ENCODE measurements at places on chromosomes 7 and 10.

- DNase-seq, result no peak
Measured at GRCh38 chr10:128087146-128087883, 38.9 kb downstream of the MKI67 start.

- no peak for DNase-seq
Measured at GRCh38 chr10:49008091-49008490, 68.5 kb upstream of the LRRC18 start.

DNA sequence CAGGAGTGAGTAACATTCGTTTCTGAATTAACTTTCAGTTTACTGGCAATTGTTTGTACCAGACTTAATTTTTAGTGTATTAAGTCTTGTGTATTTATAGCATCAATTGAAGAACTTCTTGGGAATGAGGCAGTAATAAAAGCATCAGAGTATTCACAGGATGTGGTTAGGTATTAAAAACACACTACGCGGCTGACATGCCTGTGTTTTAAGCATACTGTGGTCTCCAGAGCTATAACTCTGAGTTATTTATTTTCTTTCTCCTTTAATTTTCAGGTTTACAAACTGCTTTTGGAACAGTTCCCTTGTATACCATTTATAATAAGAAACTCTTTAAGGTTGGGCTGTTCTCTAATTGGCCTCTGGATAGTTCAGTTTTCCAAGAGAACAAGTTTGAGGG, 626.1 kb upstream of the NRG3 start:
- DNase-seq, result no peak

DNA sequence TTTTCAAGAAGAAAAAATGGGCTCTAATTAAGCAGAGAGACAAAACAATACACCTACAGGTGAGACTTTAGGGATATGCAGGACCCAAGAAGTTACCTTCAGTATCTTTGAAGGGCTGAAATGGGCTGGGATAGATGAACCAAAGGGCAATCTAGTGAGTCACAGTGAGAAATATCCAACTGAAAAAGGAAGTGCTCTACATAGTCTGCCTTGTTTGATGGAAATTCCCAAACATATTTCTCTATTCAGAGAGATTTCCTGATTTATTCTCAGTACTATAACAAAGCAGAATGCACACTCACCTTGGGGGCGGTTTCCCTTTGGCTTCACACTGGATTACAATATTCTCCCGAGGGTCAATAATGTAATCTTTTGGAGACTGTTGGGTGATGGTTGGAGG, 104.1 kb upstream of the LAMB4 start:
- no peak for DNase-seq

GRCh38 chr10:123945325-123945920, 53.8 kb upstream of the CPXM2 start:
- DNase-seq, result no peak

- DNase-seq, result no peak
Measured at GRCh38 chr7:100157334-100158228, 942 bp downstream of the TRAPPC14 start.

DNA sequence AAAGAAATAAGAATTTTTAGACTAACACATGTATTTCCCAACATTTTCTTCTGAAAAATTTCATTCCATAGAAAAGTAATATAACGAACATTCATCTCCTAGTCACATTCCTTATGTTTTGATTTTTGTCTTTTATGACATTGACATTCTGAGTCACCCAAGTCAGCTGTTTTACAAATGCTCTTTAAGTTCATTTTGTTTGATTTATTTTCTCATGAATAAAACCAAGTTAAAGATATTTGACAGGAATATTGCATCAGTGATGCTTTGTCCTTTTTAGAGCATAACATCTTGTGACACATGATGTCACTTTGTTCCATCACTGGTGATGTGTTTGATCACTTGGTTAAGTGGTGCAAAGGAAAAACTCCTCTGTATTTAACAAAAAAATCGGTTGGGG, 48.4 kb downstream of the HGF start:
- no peak for DNase-seq

- no peak for DNase-seq
Measured at GRCh38 chr7:945556-946255, 8.8 kb downstream of the ADAP1 start.

GRCh38 chr7:65749518-65749917, 123.4 kb upstream of the VKORC1L1 start:
- DNase-seq, result no peak

GRCh38 chr7:106098889-106099288, 13.2 kb downstream of the SYPL1 start:
- no peak for DNase-seq

DNA sequence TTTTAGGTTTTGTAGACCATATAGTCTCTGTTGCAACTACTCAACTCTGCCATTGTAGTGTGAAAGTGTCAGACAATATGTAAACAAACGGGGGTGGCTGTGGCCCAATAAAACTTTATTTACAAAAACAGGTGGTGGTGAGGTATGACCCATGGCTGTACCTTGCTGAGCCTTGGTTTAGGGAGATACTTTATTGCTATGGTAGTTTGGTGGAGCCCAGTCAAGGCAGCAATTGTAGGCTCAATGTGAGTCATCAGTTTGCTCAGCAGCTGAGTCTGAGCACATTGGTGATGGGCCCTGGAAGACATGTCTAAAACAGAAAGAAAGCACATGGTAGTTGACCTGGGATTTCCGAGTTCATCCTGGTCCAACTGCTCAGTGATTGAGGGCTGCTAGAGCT, 242.5 kb downstream of the REEP3 start:
- DNase-seq, result no peak

- no peak for DNase-seq
Measured at GRCh38 chr10:58173391-58173790, 94.3 kb downstream of the IPMK start.

- DNase-seq, result no peak
Measured at GRCh38 chr7:131540491-131541162, 15.8 kb downstream of the PODXL start.

DNA sequence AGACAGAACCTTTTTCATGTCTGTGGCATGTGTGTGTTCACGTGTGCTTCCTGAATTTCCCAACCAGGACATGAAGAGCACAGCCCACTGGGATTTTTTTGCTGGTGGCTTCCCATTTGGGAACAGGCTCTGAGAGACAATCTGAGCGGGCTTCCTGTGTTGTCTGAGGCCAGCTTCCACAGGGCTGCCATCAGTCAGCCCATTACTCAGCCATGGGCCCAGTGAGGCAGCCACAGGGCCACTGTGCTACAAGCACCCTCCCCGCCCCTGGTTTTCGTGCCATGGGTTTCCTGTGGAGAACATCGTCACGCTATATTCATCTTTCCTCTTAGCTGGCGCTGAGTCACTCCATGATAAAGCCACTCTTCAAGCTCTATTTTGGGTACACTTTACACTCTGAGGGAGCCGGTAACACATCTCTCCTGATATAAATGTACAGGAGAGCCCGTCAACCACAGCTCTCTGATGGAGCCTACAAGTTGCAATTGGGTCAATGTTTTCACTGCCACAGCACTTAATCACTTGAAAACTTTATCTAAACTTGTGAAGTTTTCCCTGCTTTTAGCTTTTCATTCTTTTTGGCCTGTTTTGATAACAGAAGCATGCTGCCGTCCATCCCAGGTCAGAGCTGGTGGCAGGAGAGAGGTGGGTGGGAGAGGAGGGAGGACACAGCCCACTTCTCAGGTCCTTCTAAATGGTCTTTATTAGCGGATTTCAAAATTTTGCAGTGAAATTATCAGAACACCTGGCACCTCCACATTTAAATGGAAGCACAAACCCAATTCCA, 96.9 kb downstream of the HIPK2 start:
- peak; percentile 88 for DNase-seq

DNA sequence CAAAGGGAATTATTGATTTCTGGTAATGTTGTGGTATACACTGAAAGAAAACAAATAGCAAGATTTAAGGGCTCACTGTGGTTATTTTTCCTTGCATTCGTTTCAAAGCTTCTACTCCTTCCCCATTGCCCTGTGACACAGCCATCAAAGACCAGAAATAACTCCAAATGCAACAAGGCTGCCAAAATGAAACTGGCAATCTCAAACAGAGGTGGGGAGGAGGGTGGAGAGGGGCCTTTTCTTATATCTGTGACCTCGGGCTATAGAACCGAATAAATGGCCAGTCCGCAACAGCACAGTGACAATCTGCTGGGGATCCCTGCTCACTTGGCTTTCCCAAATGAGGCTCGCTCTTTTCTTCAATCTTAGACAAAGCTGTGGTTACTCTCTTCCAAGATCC, 17.4 kb upstream of the SPOCK2 start:
- DNase-seq, result no peak

DNA sequence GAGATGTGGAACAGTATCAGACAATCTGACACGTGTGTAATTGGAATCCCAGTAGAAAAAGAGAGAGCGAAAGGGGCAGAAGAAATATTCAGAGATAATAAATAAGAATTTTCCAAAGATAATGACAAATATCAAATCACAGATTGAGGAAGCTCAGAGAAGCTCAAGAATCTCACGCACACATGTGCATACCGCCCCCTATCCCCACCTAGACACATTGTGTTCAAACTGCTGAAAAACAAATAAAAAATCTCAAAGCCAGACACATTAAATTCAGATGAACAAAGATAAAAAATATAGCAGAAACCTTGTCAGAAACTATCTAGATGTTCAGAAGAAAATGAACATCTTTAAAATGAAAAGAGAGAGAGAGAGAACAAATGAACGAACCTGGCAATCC, 17.2 kb downstream of the SFR1 start:
- no peak for DNase-seq

DNA sequence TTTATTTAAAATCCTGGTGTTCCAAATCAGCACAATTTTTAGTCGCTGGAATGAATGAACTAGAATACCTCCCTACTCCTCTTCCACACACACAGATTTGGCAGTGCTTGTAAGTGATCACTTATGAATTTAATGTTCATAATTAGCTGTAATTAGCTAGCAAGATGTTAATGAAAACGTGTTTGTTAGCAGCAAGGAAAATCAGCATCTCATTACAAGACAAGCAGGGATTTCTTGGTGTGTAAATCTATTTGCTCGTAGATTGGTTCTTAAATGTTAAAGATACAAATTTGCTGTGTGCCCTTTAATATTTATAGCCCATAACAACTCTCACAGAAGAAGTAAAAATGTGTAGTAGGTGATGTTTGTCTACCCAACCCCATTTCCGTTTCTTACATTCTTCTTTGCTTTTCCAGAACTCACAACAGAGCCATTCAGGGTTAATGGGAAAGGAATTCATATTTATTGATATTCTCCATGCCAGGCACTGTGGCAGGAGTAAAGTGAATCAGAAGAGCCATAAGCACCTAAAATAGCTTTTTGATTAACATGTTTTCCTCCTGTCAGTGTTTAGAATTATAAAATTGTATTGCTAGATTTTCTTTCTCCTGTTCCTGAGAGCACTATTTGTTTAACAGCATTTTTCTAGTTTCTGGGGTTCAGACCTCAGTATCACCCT, 49.6 kb downstream of the SEMA3C start:
- DNase-seq, result no peak

GRCh38 chr10:844552-844951, 87.0 kb downstream of the LARP4B start:
- no peak for DNase-seq

All from activated naive CD4-positive, alpha-beta T cell treated with Interleukin-2 at 50 U/mL for 16 hours (primary cell).